ENCODE measurements at places on chromosomes 5 and 9.

DNA sequence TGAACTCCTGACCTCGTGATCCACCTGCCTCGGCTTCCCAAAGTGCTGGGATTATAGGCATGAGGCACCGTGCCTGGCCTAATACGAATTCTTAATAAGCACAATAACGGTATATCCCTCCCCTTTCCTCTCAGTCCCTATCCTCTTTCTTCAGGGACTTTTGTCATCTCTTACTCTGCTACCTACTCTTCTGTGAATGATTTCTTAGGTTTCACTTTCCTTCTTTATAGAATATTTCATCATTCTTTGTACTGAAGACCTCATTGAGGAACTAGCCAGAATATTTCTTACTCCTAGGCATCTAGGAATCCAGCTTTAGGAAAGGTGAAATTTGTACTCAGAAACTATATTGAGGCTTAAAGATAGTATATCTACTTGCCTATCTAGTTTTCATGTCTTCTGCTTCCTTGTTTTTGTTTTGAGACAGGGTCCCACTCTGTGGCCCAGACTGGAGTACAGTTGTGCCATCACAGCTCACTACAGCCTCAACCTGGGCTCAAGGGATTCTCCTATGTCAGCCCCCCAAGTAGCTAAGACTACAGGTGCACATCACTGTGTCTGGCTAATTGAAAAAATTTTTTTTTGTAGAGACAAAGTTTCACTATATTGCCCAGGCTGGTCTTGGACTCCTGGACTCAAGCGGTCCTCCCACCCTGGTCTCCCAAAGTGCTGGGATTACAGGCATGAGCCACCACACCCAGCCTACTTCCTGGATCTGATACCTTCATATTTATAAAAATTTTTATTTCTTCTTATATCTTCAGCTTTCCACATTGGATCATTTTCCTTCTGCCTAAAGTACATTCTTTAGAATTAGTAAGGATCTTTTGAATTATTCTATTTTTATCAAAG, 69.7 kb downstream of the GPBP1 start:
- DNase-seq, result no peak

GRCh38 chr5:87169300-87169991, 98.2 kb upstream of the RASA1 start:
- no peak for DNase-seq

DNA sequence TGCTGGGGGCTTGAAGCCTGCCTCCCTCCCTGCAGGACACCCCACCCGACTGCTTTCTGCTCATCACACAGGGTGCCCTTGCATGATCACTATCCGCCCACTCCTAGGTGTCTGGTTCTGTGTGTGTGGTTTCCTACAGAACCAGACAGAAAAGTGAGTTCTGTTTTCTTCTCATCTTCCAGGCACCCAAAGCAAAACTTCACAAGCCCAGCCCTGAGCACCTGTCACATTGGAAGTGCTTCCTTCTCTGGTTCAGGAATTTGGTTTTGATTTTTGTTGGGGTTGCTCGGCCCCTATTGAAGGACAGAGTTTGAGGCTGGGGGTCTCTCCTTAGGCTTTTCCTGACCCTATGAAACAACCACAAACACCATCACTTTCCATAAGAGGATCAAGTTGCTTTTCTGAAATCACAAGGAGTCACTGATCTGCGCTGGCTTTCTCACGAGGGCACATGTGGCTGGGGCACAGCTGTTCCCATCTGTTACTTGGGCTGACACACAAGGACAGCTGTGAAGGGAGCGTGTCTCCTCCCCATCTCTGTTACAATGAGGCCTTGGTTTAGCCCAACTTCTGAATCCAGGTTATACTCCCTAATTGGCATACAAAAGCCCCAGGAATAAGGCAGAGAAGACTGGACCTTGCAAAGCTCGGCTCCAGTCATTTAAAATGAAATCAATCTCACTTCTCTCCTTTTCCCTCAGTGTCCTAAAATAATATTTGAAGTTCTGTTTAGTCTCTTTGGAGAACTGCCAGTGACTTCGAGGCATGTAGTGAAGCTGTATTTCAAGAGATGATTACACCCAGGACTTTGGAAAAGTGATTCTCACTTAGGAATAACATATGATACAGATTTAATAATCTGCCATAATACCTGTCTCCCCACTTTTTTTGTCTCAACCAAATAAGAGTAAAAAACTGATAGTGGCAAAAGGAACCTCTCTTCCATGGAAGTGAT, 213.1 kb upstream of the GAS1 start:
- no peak for DNase-seq

DNA sequence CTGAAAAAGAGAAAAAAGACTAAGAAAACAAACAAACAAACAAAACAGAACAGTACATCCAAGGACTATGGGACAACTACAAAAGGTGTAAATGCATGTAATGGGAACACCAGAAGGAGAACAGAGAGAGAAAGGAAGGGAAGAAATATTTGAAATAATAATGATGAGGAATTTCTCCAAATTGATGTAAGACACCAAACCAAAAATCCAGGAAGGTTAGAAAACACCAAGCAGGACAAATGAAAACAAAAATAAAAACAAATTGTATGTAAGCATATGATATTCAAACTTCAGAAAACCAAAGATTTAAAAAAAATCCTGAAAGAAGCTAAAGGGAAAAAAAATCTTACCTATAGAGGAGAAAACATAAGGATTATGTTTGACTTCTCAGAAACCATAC, 125.9 kb upstream of the ACTBL2 start:
- no peak for DNase-seq

DNA sequence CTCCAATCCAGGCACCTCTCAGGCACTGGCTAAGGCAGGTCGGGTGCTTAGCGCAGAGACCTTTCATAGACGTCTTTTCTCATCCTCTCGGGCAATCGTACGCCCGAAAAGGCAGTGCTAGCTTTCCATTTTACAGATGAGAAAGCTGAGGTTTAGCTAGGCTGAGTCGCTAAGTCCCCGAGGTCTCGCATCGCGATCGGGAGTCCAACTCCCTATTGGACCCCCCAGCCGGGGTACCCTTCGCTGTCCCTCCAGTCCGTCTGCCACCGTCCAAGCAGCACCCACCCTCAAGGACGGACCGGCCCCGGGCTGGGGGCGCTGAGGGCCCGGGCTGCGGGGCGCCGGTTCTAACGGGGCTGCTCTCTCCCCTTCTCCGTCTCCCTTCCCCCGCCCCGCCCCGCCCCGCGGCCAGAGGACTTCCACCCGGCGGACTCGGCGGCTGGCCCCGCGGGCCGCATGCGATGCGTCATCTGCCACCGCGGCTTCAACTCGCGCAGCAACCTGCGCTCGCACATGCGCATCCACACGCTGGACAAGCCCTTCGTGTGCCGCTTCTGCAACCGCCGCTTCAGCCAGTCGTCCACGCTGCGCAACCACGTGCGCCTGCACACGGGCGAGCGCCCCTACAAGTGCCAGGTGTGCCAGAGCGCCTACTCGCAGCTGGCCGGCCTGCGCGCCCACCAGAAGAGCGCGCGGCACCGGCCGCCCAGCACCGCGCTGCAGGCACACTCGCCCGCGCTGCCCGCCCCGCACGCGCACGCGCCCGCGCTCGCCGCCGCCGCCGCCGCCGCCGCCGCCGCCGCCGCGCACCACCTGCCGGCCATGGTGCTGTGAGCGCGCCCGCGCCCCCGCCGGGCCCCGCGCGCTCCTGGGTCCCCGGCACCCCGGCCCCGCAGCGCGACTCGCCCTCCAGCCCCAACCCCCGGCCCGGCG, 12.5 kb upstream of the EXOSC2 start:
- DNase-seq, result peak; percentile 59

GRCh38 chr5:33792559-33792958, 99.2 kb downstream of the ADAMTS12 start:
- DNase-seq, result no peak

- DNase-seq, result no peak
Measured at GRCh38 chr5:102624405-102624804, 125.6 kb upstream of the SLCO6A1 start.

- no peak for DNase-seq
Measured at GRCh38 chr5:118980438-118980837, 7.9 kb downstream of the DTWD2 start.

GRCh38 chr5:32450952-32451351, 6.4 kb upstream of the ZFR start:
- DNase-seq, result no peak

GRCh38 chr9:114246558-114246957, 76.3 kb upstream of the ORM1 start:
- DNase-seq, result no peak

- no peak for DNase-seq
Measured at GRCh38 chr5:172849606-172850453, 15.8 kb downstream of the ERGIC1 start.

DNA sequence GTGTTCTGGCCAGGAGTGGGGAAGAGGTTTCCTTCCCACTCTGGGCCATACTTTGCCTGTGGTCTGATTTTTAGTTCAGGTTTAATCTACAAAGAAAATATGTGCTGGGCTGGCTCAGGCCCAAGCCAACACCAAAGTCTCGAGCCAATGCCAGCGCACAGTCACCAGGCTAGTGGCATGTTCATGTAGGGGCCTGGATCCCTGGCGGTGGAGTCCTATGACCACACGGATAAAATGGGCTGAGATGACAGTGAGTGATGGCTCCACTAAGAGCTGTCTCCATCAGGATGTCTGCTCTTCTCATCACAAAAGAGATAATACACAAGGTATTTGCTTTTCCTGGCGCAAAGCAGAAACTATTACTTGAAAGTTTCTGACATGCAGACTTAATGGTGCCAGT, 92.9 kb upstream of the PTPN3 start:
- no peak for DNase-seq

GRCh38 chr9:136665704-136666371, 3.1 kb downstream of the EGFL7 start:
- no peak for DNase-seq

- no peak for DNase-seq
Measured at GRCh38 chr9:129886226-129887174, 51.2 kb downstream of the USP20 start.

DNA sequence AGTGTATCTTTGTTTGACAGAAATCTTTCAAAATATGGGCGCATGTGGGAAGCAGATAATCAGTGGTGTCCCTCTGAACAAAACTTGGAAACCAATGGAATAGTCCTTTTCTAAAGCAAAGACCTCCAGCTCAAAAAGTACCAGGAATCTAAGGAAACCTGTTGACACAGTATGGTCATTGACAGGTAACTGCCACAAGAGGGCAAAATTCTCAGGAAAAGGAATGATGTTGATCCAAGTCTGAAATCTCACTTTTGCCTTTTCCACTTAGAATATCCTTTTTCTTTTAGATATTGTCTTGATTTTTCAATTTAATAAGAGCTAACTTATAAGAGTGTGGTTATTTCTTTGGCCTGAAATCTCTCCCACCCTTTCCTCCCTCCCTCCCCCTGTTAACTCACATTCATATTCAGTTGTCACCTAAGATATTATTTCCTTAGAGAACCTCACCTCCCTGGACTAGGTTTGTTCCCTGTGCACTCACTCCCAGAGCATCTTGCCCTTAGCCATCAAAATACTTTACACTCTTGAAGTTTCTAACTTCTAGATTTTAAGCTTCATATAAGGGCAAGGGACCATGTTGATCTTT, 59.0 kb upstream of the BARX1 start:
- no peak for DNase-seq
